Activated naive CD4-positive, alpha-beta T cell treated with anti-CD3 and anti-CD28 coated beads for 36 hours (primary cell): ENCODE measurements at places on chromosomes 6 and 20.

DNA sequence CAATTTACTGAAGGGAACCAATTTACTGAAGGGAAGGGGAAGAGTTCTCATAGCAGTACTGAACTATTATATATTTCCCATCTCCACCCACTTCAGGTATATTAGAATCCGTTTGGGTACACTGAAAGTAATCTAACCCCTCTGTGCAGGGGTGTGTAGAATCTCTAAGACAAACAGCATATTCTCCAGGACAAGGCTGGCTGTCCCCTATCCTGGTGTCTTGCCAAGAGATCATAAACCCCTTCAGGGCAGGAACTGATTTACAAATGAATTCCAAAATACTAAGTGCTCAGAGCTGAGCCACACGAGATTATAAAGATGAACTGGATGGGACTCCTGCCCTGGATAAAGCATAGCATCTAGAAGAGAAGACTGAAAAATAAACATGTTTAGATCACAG, 9.2 kb downstream of the ASF1A start:
- DNase-seq: no peak

DNA sequence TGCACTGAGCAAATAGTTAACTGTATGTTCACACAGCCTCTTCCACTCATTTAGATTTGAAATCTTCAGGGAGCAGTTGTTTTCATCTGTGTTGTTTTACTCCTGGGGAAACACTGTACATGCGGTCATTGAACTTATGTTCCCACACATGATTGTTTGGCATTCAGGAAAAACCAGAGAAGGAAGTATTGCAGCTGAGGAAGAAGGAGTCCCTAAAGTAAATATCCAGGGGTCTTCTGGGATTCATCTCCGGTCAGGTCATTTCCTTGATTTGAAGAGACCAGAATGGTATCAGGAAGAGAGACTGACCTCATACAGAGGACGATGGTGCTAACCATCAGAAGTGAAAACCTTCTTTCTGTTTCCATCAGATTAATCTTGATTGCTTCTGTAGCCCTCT, 52.5 kb downstream of the DCBLD1 start:
- no peak for DNase-seq

GRCh38 chr6:55666606-55667225, 87.7 kb upstream of the HMGCLL1 start:
- no peak for DNase-seq

GRCh38 chr6:31631209-31631608, 10.7 kb downstream of the PRRC2A start:
- DNase-seq: no peak

- DNase-seq: no peak
Observed at GRCh38 chr6:158460602-158461169, 99.2 kb upstream of the TMEM181 start.
